ENCODE measurements at places on chromosomes 7 and 10.

DNA sequence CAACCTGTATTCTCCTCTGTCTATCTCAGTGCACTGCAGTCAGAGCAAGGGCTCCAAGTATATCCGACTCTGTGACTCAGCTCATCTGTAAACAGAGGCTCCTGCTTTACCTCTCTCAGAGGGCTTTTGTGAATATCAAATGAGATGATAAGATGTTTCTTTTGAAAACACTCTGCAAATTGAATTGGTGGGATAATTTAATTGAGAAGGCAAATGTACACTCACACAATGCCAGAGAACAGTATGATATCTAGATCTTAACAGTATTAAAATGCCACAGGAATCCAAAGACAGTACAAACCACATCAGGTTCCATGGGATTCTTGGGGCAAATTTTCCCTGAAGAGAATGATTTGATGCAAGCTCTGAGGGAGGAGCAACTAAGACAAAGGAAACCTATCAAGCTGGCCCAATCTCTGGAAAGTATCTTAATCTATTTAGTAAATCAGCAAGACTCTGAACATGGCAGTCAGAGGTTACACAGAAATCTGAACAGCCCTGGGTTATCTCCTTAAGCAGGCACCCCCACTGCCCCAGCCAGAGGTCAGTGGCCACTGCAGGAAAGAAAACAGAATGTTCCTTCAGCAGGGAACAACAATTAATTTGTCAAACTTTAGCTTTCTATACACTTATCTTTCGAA, 45.9 kb downstream of the DOCK4 start:
- no peak for DNase-seq

- no peak for DNase-seq
These were observed 19.1 kb downstream of the SLC16A12 start for GRCh38 chr10:89516149-89516832.

GRCh38 chr7:99392046-99392445, 16.4 kb downstream of the PDAP1 start:
- DNase-seq = no peak

- DNase-seq = no peak
These were observed 477.0 kb downstream of the PTPRN2 start for GRCh38 chr7:158110661-158111048.

- DNase-seq = no peak
These were observed 476 bp upstream of the RET start for GRCh38 chr10:43076311-43076875.

DNA sequence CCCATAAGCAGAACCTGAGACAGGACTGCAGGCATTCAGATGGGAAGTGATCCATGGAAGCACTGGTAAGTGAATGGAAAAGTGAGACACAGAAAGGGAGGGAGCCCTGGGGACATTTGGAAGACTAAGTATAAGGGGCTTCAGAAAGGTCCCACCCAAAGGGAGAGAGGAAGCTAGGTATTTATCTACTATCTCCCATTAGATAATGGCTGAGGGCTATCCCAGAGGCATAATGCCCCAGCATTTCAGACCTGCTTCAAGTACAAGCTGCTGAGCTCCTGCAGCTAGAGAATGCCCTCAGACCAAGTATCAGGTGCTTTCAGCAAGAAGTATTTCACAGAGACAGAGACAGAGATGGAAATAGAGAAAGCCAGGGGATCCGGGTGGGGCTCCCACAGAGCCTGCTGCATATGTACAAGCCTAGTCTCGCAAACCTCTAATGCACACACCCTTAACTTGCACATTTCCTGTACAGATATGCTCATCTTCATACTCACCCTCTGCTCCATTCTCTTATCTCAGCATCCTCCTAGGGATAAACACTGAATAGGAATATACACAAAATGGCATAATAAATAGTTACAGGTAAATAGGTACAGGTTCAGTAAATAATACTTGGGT, 20.2 kb downstream of the KDM7A start:
- DNase-seq = no peak

GRCh38 chr10:7767209-7767608, 20.6 kb downstream of the KIN start:
- DNase-seq = no peak

DNA sequence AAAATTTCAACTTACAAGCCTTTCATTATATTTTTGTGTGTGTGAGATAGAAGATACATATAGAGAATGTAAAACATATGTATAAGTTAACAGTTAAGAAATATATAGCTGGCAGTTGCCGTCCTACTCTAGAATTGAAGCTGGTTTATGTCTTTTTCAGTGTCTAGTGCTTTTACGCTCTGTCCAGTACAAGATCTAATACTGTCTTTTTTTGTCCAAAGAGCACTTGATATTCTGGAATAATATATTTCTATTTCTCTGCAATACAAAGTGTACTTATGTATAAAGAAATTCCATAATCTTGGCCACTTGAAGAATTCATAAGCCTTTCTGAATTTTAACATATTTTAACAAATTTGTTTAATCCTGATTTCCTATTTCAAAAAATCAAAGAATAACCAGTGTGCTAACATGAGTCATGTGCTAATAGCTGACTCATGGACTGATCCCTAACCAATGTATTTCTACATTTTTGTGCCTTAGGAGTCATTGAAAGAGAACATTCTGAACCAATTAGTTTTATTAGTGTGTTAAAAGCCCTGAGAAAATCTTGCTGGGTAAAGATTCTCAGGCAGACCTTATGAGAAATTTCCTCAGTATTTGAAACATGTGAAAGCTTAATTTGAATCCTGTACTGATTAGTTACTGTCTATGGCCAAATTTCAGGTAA, 73.2 kb upstream of the CCAR1 start:
- no peak for DNase-seq

DNA sequence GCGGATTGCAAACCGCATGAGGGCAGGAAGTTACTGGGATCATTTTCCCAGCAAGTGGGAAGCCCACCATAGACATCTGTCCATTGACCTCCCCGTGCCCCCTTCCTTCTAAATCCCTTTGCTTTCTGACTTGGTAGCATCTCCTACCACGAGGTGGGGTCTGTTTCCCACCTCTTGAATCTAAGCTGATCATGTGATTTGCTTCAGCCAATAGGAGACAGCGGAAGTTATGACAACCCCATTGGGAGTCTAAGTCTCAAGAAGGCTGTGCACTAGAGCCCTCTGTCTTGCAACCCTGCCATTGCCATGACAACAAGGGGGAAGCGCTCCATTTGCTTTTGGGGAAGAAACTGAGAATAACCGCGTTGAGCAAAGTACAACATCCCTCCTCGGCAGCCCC, 39.2 kb upstream of the CARD11 start:
- DNase-seq = no peak

- no peak for DNase-seq
These were observed 1186.5 kb downstream of the TYW1 start for GRCh38 chr7:68183176-68183575.

DNA sequence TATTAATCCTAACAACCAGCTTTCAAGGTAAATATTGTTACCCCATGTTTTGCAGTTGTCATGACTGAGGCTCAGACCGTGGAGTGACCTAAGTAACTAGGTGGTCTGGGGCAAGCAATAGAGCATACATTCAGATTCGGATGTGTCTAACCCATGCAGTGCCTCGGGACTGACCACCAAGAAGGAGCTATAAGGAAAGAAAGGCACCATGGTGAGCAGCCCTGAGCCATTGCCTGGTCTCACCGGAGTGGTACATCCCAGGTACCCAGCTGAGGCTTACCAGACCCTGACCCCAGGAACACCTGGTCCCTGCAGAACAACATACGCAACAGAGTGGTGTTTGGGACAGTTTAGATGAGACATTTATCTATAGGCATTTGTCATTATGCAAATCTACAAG, 175.5 kb upstream of the ZMIZ1 start:
- no peak for DNase-seq

GRCh38 chr10:69506487-69506833, 55.2 kb downstream of the TSPAN15 start:
- no peak for DNase-seq

DNA sequence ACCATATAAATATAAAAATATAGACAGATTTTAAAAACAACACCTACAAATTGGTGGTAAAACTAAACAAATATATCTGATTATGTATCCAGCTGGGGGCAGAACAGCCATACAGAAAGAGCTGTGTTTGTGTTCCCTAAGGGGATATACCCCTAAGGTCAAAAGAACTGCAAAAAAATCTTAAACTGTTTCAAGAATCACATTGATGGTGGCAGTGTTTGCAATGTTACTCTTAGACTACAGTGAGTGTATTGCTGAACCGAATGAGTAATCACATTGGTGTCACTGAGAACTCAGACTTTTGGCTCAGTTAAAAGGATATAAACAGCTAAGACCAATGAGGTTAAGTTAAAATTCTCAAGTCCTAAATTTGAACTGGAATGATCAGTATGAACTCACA, 27.1 kb upstream of the PTPRN2 start:
- DNase-seq = no peak

DNA sequence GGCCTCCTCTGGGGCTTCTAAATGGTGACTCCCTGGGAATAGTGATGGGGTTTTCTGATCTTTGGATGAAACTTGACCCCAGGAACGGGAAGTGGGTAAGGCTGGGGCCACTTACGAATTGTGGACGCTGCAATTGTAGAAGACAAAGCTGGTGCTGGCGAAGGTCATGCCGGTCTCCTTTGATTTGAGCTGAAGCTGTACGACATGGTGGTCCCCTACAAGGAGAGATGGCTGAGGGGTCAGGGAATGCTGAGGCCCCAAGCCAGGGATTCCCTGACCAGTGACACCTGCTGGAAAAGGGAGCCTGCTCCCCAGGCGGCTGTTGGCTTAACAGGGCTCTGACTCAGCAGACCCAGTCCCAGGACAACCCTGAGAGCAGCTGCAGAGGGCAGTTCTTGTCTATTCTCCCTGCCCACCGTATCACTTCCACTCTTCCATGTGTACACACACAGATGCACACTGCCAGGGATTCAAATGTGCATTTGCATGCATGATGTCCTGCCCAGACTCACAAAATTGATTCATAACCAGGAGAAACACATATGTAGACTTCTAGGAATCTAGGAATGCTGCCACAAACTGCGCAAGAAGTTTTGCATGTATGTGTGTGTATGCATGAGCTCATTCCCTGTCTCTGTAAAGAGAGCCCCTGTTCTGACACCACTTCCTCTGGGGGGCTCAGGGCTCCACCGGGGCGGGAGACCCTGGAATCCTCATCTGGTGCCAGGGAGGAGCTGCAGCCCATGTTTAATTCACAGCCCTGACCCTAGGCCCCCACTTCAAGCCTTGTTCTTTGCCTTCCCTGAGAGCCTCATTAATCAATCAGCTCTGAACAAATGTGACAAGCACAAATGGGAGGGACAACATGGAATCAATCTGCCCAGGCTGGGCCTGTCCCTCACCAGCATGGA, 350.0 kb downstream of the PLXNA4 start:
- DNase-seq = no peak

DNA sequence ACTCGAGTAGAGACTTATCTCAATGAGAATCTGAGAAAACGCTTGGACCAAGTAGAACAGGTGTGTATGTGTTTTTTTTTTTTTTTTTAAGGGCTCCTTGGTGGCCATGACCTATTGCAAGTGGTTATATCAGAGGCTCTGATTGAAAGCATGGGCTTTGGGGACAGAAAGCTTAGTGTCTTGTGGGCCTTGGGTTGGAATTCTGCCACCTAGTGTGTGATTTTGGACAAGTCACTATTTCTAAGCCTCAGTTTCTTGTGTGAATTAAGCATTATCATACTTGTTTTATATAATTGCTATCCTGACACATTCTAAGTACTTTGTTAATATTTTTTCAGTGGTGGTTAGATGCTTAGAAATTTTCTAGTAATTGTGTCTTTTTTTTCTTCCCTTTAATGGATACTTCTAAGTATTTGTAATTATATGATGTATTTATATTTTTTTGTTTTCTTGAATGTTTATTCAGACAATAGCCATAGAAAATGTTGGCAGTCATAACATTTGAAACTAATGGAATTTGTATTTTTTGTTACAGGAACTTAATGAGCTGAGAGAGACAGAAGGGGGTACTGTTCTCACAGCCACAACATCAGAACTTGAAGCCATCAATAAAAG, 33.1 kb downstream of the SMC3 start:
- DNase-seq = no peak

DNA sequence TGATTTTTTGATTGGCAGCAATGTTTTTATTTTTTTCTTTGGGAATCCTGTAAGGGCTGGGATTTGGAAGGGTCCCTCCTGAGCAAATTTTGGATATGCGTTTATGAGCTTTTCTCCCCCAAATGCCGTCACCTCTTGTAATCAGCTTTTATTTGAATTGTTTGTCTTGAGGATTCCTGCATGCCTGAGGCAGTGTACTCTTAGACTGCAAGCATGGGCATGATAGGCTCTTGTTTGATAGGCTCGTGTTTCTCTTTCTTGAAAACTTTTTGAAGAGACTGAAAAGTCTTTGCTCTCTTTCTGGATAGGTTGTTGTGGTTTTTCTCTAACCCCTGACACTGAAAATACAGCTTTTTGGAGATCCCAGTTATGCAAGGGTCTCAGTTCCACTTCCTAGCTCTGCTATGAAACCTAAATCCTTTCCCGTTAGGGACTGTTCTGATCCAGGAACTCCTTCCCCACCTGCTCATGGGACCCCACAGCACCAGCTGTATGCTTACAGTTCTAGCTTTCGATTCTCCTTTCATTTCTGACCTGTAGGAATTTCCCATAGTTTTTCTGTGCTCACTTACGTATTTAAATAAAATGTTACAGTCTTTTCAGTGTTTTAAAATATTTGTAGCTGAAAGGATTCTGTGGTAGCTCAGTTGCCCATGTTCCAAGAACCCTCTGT, 17.2 kb downstream of the TSPAN13 start:
- DNase-seq = no peak

GRCh38 chr10:128062881-128063563, 63.2 kb downstream of the MKI67 start:
- DNase-seq = no peak

DNA sequence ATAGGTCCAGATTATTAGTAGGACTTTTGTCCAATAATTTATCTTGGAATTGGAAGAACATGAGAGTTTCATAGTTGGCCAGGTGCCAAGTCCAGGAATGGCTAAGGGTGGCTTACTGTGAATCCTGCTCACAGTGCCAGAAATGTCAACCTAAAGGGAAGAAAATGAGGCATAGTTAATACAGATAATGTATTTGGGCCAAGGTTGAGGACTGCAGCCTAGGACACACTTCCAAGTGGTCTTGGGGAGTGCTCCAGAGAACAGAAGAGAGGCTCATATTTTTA, 78.2 kb downstream of the MAPK8 start:
- no peak for DNase-seq

DNA sequence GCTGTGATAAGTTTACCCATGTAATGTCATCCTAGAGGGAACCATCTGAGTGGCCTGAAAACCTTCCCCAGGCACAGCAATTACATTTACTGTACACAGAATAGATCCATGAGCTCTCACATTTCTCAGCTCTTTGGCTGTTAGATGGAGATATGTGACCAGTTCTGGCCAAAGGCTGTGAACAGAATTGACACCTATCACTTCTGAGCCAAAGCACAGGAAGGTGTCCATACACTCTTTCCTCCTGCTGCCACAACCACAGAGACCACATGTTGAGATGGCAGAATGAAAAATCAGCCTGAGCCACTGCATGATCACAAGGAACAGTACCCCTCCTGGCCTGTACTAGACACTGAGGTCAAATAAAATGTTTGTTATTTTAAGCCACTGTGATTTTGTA, 44.3 kb upstream of the ATOH7 start:
- DNase-seq = no peak

- no peak for DNase-seq
These were observed 59.8 kb upstream of the ANTXRL start for GRCh38 chr10:46226900-46227558.

- DNase-seq = no peak
These were observed 3.4 kb upstream of the MINDY3 start for GRCh38 chr10:15863733-15864132.

GRCh38 chr7:1066242-1066588, 21.7 kb upstream of the GPER1 start:
- DNase-seq = no peak

- no peak for DNase-seq
These were observed 95.2 kb upstream of the EGR2 start for GRCh38 chr10:62911210-62911963.
